ENCODE measurements at places on chromosomes 2 and 18. TPM values are rescaled to one million over a fixed set of nuclear protein-coding genes. Genes with fewer than 3 reads are reported as not detected.

ZSWIM2 gene
- not detected for total RNA-seq

ZAP70 gene
- 3.7 TPM for total RNA-seq

GRCh38 chr2:223222397-223222796 is 170.4 kb downstream of the KCNE4 start:
- no peak for DNase-seq

DNA sequence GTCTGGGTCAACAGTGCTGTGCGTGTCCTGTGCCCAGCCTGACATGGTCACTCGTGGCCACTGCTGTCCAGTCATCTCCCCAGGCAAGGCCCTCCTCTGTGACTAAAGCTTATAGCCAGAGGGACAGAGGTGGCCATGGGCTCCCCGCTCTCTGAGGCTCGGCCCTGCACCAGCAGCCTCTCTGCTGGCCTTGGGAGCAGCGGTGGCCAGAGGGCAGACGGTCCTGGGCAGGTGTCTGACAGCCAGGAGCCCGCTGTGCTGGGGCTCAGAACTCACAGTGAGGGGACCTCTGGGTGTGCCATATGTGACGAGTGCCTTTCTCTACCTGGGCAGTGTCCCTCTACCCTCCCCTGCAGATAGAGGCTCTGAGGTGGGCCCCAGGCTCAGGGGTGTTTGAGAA is 98.7 kb downstream of the FAM210A start:
- DNase-seq = no peak

GRCh38 chr2:88602022-88602421 is 25.2 kb downstream of the EIF2AK3 start:
- DNase-seq = no peak

DNA sequence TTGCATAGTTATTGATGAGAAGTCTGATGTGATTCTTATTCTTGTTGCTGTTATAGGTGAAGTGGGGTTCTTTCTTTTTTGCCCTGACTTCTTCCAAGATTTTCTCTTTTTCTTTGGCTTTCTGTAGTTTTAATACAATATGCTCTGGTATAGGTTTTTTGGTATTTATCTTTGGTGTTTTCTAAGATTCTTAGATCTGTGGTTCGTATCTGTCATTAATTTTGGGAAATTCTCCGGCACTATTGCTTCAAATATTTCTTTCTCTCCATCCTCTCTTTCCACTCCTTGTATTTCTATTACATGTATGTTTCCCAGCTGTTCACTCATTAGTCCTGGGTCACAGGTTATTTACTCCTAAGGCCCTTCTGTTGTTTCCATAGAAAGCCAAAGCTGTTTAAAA is 43.8 kb downstream of the SKA1 start:
- DNase-seq = no peak

- DNase-seq = peak; percentile 80
Measured at GRCh38 chr18:49767111-49768050, 46.0 kb downstream of the ACAA2 start.

- DNase-seq = no peak
Measured at GRCh38 chr2:220451438-220451837, 824.0 kb downstream of the SLC4A3 start.

DNA sequence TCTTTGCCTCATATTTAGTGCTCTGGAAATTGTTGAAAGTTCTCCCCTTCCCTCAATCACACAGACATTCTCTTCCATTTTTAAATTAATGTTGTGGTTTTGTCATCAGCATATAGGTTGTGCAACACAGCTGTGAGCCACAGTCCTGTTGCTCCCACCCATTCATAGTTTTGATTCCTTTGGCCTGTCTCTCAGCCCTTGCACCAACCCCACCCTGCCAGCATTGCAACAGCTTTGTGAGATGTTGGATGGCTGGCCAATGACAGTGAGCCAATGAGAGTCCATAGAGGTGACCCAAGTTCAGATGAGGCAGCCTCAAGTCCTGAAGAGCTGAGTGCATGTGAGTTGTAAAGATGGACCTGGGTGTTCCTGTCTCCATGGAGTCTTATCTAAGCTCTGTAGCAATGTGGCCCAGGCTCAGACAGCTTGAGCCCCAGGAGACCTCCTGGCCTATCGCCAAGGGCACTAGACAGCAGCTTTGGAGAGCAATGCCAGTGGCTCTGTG is 775.5 kb downstream of the RNF144A start:
- DNase-seq = peak; percentile 15

- DNase-seq = no peak
Measured at GRCh38 chr18:44503854-44504253, 176.8 kb upstream of the SETBP1 start.

Data from tongue (tissue), 3 donors.